ENCODE measurements at places on chromosomes 3 and 15.

- peak; percentile 62 for DNase-seq
These were observed 4.9 kb downstream of the TM6SF1 start for GRCh38 chr15:83112233-83112955.

- DNase-seq: no peak
These were observed 13.2 kb upstream of the SPG11 start for GRCh38 chr15:44676676-44677075.

GRCh38 chr3:112619295-112619694 lies 21.6 kb downstream of the CCDC80 start:
- DNase-seq: no peak

GRCh38 chr3:181487236-181487978 lies 224.3 kb upstream of the SOX2 start:
- DNase-seq: no peak

GRCh38 chr3:23396746-23397145 lies 193.6 kb downstream of the UBE2E2 start:
- no peak for DNase-seq

GRCh38 chr15:28989239-28989830 lies 103.6 kb downstream of the APBA2 start:
- DNase-seq: no peak

DNA sequence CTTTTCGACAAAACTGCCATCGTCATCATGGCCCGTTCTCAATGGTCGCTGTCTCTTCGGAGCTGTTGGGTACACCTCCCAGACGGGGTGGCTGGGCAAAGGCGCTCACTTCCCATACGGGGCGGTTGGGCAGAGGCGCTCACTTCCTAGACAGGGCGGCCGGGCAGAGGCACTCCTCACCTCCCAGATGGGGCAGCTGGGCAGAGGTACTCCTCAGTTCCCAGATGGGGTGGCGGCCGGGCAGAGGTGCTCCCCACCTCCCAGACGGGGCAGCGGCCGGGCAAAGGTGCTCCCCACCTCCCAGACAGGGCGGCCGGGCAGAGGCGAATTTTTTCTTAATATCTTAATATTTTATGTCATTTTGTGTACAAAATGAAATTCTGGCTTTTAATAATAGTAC lies 44.5 kb downstream of the PARP14 start:
- DNase-seq: no peak

DNA sequence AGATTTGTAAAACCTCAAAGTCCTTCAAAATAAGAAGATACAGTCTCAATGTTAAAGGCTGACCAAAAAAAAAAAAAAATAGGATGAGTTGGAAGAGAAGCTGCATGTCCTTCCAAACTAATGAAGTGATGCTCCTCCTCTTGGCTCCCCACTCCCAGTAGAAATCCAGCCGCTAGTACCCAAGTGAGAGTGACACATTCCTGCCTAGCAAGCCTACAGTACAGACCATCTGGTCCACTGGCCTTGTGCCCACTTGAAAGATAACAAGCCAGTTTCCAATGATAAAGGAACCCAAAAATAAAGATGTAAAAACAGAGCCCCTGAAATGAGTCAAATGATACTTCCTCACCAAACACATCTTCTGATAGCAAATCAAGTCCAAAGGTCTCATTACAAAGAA lies 258.7 kb upstream of the NSMCE3 start:
- DNase-seq: no peak

Measured in fibroblast of villous mesenchyme (primary cell).